ENCODE measurements at places on chromosomes 16 and 17.

- DNase-seq = no peak
Measured at GRCh38 chr16:72202014-72202413, 30.1 kb upstream of the PMFBP1 start.

DNA sequence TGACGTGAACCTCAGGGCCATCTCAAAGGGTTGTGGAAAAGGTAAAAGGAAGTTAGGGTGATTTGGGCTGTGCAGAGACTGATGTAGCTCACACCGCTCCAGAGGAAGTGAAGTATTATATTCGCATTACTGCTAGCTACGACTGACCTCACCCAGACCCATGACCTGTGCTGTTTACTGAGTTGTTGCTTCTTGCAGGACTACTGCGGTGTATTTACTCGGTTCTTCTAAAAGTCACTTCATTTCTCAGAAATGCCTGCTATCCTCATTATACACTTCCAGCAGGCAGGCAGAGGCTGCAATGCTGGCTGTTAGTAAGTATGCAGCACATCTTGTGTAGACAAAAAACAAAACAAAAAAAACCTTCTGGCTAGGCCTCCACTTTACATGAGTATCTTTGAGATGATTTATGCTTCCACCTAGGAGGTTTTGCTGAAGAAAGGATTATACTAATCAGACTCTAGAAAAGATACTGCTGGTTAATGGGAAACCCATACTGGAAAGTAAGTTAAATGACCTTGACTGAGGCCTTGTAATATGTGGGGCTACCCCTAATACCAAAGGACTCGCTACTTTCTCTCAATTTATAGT, 76.0 kb downstream of the CREBBP start:
- no peak for DNase-seq

DNA sequence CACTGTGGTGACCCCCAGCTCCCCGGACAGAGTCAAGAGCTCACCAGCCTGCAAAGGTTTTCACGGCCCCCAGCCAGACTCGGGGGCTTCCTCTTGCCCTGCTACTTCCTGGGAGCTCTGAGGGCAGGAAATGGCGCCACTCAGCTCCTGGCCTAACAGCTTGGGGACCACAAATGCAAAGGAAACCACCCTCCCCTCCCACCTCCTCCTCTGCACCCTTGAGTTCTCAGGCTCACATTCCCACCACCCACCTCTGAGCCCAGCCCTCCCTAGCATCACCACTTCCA, 375 bp upstream of the SPN start:
- DNase-seq = no peak

GRCh38 chr17:74803971-74804370, 27.8 kb upstream of the NAT9 start:
- DNase-seq = no peak

DNA sequence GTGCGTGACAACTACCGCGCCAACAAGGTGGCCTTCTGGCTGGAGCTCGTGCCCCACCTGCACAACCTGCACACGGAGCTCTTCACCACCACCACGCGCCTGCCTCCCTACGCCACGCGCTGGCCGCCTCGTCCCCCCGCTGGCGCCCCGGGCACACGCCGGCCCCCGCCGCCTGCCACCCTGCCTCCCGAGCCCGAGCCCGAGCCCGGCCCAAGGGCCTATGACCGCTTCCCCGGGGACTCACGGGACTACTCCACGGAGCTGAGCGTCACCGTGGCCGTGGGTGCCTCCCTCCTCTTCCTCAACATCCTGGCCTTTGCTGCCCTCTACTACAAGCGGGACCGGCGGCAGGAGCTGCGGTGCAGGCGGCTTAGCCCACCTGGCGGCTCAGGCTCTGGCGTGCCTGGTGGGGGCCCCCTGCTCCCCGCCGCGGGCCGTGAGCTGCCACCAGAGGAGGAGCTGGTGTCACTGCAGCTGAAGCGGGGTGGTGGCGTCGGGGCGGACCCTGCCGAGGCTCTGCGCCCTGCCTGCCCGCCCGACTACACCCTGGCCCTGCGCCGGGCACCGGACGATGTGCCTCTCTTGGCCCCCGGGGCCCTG, 3.0 kb upstream of the SPEM1 start:
- no peak for DNase-seq

GRCh38 chr16:89153848-89154271, 17.7 kb upstream of the CDH15 start:
- DNase-seq = no peak

DNA sequence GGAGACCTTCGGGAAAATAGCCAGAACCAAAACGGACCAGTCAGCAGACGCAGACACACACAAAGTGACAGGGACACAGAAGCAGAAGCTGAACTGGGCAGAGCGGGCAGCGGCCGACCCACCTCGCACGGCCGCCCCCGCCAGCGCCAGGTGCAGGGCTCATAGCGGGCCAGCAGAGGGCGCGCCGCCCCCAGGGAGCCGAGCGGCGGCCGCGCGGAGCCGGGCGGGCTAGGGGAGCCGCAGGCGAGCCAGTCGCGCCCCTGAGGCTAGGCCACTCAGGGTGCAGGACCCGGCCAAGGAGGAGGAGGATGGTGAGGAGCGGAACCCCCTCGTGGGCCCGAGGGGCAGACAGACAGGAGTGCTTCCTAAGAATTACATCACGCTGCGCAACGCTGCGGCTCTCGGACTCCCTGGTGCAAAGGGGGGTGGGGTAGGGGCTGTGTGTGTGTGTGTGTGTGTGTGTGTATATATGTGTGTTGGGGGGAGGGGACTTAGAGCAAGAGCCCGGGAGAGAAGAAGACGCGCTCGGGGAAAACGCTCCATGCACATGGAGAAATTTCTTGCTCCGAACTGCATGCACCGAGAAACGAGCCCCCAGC, 913 bp upstream of the NOG start:
- peak; percentile 37 for DNase-seq

DNA sequence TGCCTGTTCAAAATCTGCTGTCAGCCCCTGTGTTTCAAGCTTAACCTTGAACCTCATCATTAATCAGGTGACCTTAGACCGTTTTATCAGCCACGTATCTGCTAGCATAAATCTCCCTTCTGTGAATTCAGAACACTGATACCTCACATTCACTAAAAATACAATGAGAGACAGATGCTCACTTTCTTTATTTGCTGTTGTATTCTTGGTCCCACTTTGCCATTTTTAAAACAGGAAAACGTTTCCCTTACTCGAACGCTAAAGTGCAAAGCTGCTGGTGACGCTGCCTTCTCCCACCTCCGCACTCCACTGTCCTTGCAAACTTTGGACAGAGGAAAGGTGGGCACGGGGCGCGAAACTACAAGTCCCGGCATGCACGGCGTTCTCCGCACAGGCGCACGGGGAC, 220 bp upstream of the ARHGAP44 start:
- no peak for DNase-seq

GRCh38 chr17:49977463-49978389, 8.7 kb downstream of the DLX4 start:
- no peak for DNase-seq

- DNase-seq = peak; percentile 17
Measured at GRCh38 chr16:85556456-85557082, 56.6 kb upstream of the GSE1 start.

DNA sequence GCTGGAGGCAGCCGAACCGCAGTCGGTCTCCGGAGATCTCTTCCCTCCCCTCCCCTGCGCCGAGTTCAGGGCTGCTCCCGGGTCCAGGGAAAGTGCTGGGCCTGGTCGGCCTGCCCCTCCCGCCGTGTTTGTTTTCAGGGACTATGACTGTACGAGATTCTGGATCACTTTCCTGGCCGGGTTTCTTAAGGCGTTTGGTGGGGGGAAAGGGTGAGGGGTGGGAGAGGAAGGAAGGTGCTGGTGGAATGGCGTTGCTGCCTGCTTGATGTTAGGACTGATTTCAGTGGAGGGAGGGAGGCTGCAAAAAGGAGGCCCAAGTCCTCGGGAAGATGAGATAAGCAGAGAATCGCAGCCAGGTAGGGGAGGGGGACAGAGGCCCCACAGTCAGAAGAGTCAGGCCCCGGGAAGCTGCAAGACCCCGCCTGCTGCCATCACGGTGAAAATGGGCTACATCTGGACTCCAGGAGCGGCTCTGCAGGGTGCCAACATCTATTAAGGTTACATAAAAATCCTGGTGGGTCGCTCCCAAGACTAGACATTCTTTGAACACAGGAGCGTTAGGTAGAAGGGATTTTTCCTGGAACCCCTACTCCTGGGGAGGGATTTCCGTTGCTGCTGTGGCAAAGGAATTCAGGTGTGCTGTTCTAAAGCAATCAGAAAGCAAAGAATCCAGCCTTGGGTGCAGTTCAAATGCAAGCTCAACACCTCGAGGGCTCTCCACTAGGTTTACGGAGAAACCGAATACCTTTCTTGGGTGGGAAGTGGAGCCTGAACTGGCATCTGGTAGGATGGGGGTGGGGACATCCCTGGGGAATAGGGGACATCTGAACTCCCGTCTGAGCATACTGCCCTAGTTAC, 1.2 kb downstream of the ARHGAP44 start:
- DNase-seq = no peak

DNA sequence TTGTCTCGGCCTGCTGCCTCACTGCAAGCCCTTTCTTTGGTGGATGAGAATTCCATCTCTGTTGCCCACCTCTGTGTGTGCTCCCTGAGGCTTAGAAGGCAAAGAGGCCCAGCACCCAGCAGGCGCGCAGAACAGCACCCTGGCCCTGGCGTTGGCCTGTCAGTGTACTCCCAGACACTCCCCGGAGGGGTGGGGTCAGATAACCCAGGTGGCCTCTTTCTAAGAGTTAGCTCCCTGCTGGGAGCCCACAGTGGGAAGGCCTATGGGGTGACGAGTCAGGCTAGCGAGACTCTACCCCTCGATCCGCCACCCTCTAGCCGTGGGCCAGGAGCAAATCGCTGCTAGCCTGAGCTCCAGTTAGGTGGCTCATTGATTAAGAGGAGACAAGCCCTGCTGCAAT, 38.1 kb downstream of the SRL start:
- DNase-seq = no peak

GRCh38 chr17:81558941-81559806, 7.0 kb upstream of the FAAP100 start:
- DNase-seq = no peak

DNA sequence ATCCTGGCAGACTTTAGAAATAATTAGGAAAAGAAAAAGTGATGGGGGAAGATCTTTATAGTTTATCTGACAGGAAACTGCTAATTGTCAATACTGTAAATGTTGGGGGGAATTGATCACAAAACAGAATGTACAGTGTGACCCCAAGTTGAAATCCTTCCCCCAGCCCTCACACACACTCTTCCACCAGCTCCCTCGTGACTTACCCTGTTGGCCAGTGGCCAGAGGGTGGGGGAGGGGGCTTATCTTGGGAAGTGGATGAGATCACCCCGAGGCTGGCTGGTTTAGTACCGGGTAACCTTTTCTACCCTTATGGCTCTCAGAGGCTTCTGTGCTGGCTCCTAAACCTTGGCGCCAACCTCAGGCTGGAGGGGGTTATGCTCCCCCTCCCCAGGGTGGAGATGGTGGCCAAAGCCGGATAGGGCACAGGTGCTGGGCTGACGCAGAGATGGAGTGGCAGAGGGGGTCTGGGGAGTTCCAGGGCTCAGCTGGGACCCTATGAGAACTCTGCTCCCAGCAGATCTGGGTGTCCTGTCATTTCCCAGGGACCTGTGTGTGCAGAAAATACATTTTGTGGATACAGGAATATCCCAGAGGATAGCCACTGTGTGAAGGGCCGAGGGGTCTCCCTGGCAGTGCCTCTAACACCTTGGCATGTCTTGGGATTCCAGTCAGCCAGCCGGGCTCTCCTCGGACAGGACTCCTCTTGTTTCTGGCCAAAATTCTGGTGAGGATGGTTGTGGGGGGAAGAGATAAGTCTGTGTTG, 18.6 kb downstream of the CDH16 start:
- DNase-seq = no peak

DNA sequence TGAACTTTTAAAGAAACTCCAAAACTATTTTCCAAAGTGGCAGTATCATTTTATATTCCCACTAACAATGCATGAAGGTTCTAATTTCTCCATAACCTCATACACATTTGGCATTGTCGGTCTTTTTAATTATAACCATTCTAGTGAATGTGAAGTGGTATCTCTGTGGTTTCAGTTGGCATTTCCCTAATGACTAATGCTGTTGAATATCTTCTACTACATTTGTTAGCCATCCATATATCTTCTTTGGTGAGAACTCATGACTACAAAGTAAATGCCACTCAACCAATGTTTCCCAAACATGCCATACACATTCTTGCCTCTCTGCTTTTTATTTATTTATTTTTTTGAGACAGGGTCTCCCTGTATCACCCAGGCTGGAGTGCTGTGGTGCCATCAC, 31.7 kb upstream of the TAOK1 start:
- DNase-seq = no peak

GRCh38 chr17:49798738-49799137, 10.3 kb downstream of the KAT7 start:
- no peak for DNase-seq

DNA sequence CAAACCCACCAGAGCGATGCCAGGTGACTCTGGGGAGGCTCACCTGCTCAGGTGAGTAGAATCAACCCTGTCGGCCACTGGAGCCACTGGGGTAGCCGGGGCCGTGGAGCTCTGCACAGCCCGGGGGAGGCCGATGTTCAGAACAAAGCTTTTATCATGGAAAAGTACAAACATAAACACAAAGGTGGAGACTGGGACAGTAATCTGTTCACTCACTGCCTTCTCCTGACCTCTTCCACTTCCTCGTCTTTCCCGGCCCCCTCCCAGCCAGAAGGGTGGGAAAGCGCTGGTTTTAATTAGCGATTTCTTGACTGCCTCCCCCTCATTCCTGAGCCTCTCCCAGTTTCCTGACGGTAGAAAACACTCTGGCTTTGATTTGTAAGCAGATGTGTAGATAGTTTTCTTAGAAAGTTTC, 9.8 kb upstream of the TEX19 start:
- no peak for DNase-seq

GRCh38 chr16:79996321-79996720, 395.8 kb upstream of the MAF start:
- DNase-seq = no peak

GRCh38 chr17:67525239-67526135, 148.4 kb downstream of the PITPNC1 start:
- DNase-seq = no peak

- DNase-seq = no peak
Measured at GRCh38 chr16:82264756-82265155, 94.7 kb upstream of the MPHOSPH6 start.

GRCh38 chr16:54050459-54051210, 236.0 kb downstream of the IRX3 start:
- DNase-seq = no peak

- DNase-seq = no peak
Measured at GRCh38 chr16:19524356-19524615, 544 bp downstream of the CCP110 start.

Data from stimulated activated CD8-positive, alpha-beta memory T cell treated with anti-CD3 and anti-CD28 coated beads, Interleukin-4, amount 100 ng/mL, for 1 hour (primary cell).